Bronchial smooth muscle cell (primary cell): ENCODE measurements at places on chromosomes 3 and 15. TPM values are rescaled to one million over a fixed set of nuclear protein-coding genes. Genes with fewer than 3 reads are reported as not detected.

The SCAANT1 gene
- total RNA-seq = not detected in 2 replicates

The MRAS gene
- total RNA-seq = 29.1 and 40.8 TPM in 2 replicates

The FBXO40 gene
- not detected in 2 replicates for total RNA-seq

The IL17RB gene
- total RNA-seq = under 0.01 and 0.09 TPM in 2 replicates

The SLC22A13 gene
- total RNA-seq = under 0.01 and 0.09 TPM in 2 replicates

The FANCD2OS gene
- total RNA-seq = not detected in 2 replicates

The GUCA1C gene
- not detected in 2 replicates for total RNA-seq

The ATP8B4 gene
- 6.9 and 29.4 TPM in 2 replicates for total RNA-seq

The ECE2 gene
- total RNA-seq = not detected in 2 replicates

The WDR49 gene
- under 0.01 and 0.17 TPM in 2 replicates for total RNA-seq

The SPTSSB gene
- total RNA-seq = under 0.01 and 0.09 TPM in 2 replicates

The GREM1 gene
- total RNA-seq = 66.7 and 213 TPM in 2 replicates

The SYNM gene
- total RNA-seq = 2.2 and 2.5 TPM in 2 replicates

The HTD2 gene
- 5.0 and 6.4 TPM in 2 replicates for total RNA-seq

The ZNF80 gene
- not detected in 2 replicates for total RNA-seq

The OR5K2 gene
- total RNA-seq = not detected in 2 replicates

The PLA2G4F gene
- under 0.01 TPM in 1 of 2 replicates, not detected in the other for total RNA-seq

The CISH gene
- total RNA-seq = 0.77 and 0.95 TPM in 2 replicates

The TM4SF1 gene
- 59.8 and 183 TPM in 2 replicates for total RNA-seq

The SOX2 gene
- total RNA-seq = not detected in 2 replicates

The SPSB4 gene
- not detected in 2 replicates for total RNA-seq

The CEMIP gene
- total RNA-seq = 27.4 and 78.4 TPM in 2 replicates

The CLDN18 gene
- total RNA-seq = not detected in 2 replicates

The LRRC31 gene
- total RNA-seq = not detected in 2 replicates

The GPR149 gene
- not detected in 2 replicates for total RNA-seq

The TNFAIP8L3 gene
- total RNA-seq = 30.9 and 80.4 TPM in 2 replicates

The BTBD1 gene
- total RNA-seq = 67.2 and 92.5 TPM in 2 replicates

The TMEM207 gene
- not detected in 2 replicates for total RNA-seq

The TRIM42 gene
- total RNA-seq = not detected in 2 replicates

The TMEM40 gene
- total RNA-seq = not detected in 2 replicates

The LEKR1 gene
- 0.26 and 0.32 TPM in 2 replicates for total RNA-seq

The PAK6 gene
- total RNA-seq = under 0.01 and 0.16 TPM in 2 replicates

The UBE2E1 gene
- 73.8 and 97.1 TPM in 2 replicates for total RNA-seq

The GJD2 gene
- not detected in 2 replicates for total RNA-seq

The LRRC2 gene
- under 0.01 and 0.47 TPM in 2 replicates for total RNA-seq

The SYNPR gene
- not detected in 2 replicates for total RNA-seq

The CCDC39 gene
- total RNA-seq = under 0.01 and 0.52 TPM in 2 replicates

The XCR1 gene
- under 0.01 TPM in 1 of 2 replicates, not detected in the other for total RNA-seq

The FEZF2 gene
- not detected in 2 replicates for total RNA-seq
